Activated naive CD4-positive, alpha-beta T cell (primary cell): ENCODE measurements at places on chromosomes 2 and 18.

GRCh38 chr2:224543939-224544338 is 41.2 kb downstream of the CUL3 start:
- DNase-seq, result no peak

DNA sequence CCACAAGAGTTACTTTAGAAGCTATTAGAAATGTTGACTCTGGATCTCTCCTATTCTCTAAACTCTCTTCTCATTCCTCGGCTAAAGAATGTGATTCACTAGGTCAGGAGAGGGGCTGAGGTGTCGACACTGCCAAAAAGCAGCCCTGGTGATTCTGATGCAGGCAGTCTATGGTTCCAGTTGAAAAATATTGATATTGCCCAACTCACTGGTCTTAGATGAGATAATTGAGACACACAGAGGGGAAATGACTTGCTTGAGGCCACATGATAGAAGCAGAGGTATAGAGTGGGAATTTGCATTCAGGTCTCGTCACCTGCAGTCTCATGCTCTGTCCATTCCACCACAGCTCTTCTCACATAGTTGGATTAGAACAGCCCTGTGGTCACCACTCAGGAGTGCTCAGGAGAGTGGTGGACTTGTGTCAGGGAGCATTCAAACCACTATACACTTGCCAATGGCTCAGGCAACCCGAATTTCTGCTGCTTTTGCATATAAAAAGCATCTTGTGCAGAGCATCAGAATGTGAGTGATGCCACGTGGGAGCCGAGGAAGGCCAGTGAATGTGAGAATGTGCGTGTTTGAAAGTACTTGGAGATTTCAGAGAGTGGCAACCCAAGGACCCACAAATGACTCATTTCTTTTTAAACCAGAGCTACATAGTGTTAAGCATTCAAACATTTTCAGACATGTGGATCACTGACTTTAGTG is 65.1 kb upstream of the CTLA4 start:
- DNase-seq, result no peak

- DNase-seq, result no peak
Observed at GRCh38 chr2:102142829-102143449, 393 bp downstream of the IL1R1 start.

- DNase-seq, result no peak
Observed at GRCh38 chr2:39948016-39948719, 169.1 kb upstream of the THUMPD2 start.

- no peak for DNase-seq
Observed at GRCh38 chr2:39437522-39438296, 624 bp upstream of the MAP4K3 start.

GRCh38 chr2:222952204-222952603 is 91.4 kb downstream of the ACSL3 start:
- DNase-seq, result no peak

DNA sequence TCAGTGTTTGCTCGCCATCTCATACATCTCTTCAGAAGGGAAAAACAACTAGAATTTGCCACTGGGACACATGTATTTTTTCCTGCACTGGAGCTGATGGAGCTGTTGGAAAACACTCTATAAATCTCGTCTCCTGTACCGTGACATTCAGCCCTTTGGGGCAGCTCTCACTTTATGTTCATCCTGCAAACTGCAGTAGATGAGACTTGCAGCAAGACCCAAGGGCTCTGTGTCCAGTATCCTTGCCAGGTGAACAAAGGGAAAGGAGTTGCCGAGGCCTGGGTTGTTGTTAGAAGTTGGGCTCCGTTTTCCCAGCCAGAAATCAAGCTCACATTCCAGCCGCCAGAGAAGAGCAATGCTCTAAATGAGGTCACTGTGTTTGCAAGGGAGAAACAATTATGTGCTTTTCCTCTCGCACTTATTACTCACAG is 285.1 kb downstream of the SLC4A3 start:
- DNase-seq, result no peak

GRCh38 chr18:7133181-7133580 is 15.6 kb upstream of the LAMA1 start:
- no peak for DNase-seq

DNA sequence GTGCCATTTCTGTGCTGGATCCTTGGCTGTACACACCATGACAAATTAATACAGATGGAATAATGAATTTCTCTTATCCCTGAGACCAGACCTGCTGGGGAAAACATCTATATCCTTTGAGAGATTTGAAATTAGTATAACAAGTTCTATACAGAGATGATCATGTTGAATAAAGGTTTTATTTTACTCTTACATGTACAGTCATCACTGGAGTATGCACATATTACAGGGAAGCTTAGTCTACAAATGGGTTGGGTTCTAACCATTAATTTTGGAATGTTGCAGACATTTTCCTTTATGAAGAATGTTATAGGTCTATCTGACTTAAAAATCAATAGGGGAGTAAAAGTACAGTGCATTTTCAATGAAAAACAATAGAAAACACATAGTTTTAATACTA is 29.9 kb upstream of the MMADHC start:
- no peak for DNase-seq

- no peak for DNase-seq
Observed at GRCh38 chr2:10882568-10882967, 29.2 kb upstream of the KCNF1 start.

DNA sequence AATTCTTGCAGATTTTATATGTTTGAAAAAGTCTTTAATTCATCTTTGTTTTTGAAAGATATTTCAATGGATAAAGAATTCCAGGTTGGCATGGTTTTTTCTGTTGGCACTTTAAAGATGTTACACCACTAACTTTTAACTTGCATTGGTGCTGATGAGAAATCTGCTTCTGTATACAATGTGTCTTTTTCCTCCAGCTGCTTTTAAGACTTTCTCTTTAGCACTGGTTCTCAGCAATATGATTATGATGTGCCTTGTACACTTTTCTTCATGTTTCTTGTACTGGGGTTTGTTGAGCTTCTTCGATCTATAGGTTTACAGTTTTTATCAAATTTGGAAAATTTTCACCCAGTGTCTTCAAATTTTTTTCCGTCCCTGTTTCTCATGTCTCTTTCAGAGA is 29.2 kb downstream of the PECR start:
- DNase-seq, result no peak

- no peak for DNase-seq
Observed at GRCh38 chr2:20578895-20579825, 71.7 kb downstream of the HS1BP3 start.

GRCh38 chr18:59866551-59867269 is 33.1 kb upstream of the PMAIP1 start:
- no peak for DNase-seq

- no peak for DNase-seq
Observed at GRCh38 chr2:199055336-199055735, 402.4 kb downstream of the SATB2 start.

- DNase-seq, result no peak
Observed at GRCh38 chr2:224063298-224063648, 24.2 kb upstream of the SERPINE2 start.
